Left kidney (tissue), 8 donors: ENCODE measurements at places on chromosomes 13 and 19.

DNA sequence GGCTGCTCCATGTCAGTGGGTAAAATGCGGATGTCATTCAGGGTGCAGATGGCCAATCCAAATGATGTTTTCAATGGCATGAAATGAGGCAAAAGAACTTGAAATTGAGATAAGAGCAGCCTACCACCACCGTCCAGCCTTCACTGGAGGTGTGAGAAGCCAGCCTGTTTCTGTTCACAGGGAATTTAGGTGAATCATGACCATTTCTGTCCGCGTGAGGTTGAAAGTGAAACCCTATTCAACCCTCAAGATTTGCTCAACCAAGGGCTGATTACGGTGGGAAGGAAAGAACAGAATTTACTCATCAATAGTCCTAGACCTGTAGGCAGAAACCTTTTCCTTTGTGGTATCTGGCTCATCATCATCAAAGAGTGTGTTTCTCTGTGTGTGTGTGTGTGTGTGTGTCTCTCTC, 370.7 kb downstream of the COG6 start:
- no peak for DNase-seq

GRCh38 chr13:97280478-97280877, 58.3 kb downstream of the MBNL2 start:
- no peak for DNase-seq

DNA sequence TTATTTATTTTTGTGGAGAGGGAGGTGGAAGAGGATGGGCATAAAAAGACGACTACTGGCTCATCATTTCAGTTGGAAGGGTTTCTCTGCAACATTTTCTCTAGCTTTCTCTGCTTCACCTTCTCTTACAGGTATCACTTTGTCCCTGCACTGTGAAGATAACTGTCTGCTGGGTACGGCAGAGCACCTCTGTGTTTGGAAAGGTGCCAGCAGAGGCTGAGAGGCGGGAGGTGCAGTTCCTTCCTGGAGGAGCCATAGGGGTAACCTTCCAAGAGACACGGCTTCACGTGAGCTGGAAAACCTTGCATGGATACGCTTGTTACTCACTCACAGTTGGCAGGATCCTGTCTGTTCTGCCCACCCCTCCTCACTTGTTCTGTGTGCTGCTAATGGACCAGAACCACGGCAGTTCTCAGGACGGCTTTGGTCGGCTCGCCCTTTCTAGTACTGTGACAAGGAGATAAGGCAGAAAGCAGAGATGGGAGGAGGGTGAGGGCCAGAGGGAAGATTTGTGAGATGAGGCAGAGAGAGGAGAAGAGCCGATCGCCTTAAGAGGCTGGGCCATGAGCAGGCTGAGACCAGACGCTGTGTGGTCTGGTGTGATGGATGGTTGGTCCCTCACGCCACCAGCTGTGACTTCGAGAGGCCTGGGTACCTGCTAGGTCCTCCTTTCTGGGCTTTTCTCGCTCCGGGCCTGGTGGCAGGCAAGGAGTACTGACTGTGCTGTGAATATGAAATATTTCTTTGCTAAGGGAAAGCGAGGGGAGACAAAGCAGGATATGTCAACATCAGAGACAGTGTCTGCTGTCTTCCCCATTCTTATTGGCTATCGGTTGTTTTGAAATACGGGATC, 66.8 kb downstream of the MRPL57 start:
- DNase-seq = no peak

DNA sequence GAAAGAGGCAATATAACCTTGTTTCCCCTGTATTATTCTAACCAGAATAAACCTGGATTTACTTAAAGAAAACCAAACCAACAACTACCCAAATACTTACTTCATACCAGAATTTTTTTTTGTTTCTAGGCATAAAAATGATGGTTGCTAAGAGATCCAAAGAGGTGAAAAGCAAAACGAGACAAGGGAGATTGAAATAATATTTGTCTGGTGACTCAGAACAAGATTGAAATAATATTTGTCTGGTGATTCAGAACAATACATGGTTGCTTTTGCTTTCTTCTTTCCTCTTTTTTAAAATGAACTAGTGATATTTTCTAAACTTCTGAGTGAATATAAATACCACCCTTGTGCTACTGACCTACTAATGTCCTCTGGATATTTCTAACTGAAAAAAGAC, 592.9 kb downstream of the KCTD12 start:
- no peak for DNase-seq

DNA sequence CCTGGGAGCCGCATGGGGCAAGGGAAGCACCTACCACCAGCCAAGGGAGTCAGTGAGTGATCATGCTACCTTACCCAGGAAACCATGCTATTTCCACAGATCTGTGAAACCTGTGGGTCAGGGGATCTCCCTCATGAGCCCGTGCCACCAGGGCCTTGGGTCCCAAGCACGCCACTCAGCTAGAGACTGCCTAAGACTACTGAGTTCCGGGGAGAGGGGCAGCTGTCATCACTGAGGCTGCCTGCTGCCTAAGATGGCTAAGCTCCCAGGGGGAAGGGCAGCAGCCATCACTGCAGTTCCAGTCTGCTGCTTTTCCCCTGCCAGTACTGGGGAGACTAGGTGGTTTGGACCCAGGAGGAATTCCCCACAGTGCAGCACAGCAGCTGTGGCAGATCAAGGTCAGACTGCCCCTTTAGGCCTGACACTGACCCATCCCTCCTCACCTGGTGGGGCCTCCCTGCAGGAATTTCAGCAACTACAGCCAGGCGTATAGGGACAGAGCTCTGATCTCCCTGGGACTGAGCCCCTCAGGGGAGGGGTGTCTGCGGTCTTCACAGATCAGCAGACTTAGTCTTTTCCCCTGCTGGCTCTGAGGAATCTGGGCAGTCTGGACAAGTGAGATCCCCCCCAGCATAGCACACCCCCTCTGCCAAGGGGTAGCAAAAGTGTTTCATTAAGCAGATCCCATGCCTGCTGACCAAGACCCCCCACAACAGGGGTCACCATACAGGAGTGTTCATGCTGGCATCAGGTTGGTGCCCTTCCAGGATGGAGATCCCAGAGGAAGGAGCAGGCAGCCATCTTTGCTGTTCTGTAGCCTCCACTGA, 26.9 kb downstream of the VSTM2B start:
- DNase-seq = no peak

- no peak for DNase-seq
These were observed 6.1 kb upstream of the KANK2 start for GRCh38 chr19:11203194-11204075.

DNA sequence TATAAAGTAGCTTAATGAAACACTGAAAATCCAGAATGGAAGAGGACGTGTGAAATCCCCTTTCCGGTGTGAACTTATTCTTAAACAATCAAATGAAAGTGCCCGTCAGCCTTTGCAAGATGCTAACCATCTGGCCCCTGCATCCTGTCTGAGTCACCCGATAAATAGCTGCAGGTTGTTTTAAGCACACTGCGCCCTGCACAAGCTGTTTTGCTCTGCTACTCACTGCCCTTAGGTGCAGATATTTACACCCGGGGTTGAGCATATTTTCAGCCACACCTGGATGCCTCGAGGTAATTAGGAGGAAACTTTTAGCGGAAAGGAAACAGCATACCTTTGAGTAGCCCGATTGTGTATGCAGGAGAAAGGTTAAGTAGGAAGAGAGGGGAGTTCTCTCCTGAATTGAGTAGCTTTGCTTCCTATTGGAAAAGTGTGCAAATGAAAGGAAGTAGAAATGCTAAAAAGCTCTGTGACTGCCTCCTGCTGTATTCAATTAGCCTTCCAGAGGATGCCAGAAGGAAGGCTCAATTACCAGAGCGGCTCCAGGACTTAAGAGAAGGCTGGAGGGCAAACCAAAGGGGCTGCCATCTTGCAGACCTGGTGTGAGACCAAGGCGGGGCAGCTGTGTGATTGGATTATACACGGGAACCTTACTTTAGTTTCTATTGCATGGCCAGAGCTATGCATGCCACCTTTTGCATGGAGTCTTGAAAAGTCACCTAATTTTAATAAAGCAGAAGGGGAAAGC, 42.5 kb downstream of the IRS2 start:
- peak; percentile 43 for DNase-seq

DNA sequence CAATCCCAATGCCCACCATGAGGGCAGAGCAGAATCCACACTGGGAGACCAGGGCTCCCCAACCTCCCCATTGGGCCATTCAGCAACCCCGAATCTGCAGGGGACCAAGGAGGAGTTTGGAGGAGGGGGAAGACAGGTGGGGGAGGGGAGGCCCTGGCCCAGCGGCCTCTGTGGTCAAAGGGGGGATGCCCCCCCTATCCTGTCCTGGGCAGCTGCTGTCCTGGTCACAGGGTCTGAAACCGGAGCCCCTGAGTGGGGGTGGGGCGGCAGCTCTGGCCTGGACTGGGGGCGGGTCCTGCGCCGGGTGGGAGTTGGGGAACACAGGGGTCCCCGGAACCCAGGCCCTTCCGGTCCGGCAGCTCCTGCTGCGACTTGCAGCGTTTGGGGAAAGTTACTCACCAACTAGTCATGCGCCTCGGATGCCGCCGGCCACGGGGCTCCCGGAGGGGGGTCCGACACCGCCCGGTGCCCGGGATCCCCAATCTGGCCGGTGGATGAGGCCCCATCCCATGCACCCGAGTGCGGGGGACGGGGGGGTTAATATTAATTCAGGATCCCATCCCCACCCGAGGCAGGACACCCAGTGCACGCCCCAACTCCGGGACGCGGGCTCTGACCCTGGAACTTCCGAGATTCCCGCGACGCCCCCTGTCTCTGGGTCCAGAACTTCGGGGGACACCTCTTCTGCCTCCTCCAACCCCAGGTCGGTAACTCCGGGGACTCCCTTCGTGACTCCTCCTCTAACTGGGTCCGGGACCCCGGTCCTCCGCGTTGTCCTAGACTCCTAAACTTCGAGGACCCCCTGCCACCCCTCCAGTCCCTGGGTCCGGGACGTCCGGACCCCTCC, 872 bp downstream of the HOMER3 start:
- peak; percentile 77 for DNase-seq

GRCh38 chr19:10727685-10728201, 9.9 kb downstream of the DNM2 start:
- DNase-seq = no peak

GRCh38 chr19:50728084-50728737, 5.0 kb downstream of the CLEC11A start:
- peak; percentile 84 for DNase-seq

DNA sequence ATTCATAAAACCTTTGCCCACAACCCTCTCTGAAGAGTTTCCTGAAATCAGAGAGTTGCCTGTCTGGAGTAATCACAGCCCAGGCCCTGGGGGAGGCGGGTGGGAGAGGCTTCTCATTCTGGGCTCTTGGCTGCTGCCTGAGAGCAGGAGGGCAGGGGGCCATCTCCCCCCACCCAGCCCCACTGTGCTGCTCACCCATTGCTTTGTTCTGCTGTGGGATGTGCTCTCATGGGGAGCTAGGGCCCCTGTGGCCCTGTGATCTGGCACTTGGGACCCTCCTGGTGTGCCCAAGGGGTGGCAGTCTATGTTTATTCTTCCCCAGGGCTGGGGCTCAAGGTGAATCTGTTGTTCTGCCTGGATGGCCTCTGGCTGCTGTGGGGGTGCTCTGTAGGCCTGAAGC, 6.1 kb downstream of the KCTD15 start:
- DNase-seq = no peak

DNA sequence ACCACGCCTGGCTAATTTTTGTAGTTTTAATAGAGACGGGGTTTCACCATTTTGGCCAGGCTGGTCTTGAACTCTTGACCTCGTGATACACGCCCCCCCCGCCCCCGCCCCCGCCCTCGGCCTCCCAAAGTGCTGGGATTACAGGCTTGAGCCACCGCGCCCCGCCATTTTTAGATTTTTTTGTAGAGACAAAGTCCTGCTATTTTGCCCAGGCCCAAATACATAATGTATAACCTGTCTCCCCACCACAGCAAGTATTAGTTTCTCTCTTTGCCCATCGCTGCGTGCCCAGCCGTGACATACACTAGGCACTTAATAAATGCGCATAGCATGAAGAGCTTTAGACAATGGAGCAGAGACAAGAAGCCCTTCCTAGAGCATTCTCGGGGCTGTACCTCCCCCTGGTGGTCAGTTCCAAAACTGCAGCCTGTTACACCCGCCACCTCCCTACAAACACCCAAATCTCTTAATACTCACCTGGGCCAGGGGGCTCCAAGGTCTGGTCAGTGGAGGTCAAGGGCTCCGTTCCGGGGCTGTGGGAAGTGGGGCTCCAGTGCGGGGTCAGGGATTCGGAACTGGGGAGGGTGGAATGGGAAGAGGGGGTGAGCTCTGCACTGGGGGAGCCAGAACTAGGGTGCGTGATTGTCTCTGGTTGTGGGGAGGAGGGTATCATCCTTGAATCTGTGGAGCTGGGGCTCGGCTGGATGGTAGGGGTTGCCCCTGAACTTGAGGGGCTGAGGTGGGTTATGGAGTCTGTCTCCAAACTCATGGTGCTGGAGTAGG, 22.5 kb downstream of the IQCN start:
- DNase-seq = peak; percentile 70

DNA sequence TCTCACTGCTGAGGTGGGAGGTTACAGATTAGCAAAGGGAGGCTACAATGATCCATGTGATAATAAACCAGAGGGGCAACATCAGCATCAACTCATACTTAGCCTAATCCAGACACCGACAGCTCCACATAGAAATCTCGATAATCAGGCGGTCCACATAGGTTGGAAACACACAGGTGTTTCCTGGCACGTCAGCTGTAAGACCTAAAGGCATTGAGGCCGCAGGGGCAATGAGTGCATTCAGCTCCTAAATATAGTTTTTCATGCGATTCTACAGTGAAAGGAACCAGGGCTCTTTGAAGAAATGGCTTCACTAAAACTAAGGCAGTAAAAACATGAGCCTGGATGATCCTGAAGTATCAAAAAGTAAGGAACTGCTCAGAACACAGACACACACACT, 19.3 kb downstream of the PLPP2 start:
- no peak for DNase-seq

DNA sequence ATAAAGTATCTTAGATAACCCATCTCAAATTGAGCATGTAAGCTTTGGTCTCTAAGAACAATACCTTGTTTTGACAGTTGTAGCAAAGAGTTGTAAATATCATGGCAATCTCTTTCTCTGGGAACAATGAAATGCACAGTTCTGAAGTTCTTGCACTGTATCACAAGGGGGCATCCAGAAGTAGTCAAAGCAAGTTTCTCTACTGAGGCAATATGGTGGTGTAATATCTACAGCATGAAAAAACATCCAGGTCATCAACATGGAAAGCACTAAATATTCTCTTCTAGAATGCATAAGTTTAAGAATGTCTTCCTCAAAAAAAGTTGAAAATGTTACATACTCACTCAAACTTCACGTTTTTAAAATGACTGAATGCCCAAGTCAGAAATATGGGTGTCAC, 19.6 kb downstream of the MTMR6 start:
- DNase-seq = no peak

DNA sequence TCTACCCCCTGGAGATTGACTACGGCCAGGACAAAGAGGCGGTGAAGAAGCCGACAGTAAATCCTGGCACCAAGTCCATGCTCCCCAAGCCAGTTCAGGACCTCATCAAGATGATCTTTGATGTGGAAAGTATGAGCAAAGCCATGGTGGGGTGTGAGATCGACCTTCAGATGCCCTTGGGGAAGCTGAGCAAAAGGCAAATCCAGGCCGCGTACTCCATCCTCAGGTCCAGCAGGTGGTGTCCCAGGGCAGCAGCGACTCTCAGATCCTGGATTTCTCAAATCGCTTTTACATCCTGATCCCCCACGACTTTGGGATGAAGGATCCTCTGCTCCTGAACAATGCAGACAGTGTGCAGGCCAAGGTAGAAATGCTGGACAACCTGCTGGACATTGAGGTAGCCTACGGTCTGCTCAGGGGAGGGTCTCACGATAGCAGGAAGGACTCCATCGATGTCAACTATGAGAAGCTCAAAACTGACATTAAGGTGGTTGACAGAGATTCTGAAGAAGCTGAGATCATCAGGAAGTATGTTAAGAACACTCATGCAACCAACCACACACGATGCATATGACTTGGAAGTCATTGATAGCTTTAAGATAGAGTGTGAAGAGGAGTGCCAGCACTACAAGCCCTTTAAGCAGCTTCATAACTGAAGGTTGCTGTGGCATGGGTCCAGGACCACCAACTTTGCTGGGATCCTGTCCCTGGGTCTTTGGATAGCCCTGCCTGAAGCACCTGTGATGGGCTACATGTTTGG, 24.0 kb upstream of the ANKRD10 start:
- DNase-seq = no peak
